SK-N-SH (cell line): ENCODE measurements at places on chromosomes 6 and 20. TPM values are rescaled to one million over a fixed set of nuclear protein-coding genes. Genes with fewer than 3 reads are reported as not detected.

GRCh38 chr6:13485303-13485702 lies 2.1 kb downstream of the GFOD1 start:
- no peak for DNase-seq

DNA sequence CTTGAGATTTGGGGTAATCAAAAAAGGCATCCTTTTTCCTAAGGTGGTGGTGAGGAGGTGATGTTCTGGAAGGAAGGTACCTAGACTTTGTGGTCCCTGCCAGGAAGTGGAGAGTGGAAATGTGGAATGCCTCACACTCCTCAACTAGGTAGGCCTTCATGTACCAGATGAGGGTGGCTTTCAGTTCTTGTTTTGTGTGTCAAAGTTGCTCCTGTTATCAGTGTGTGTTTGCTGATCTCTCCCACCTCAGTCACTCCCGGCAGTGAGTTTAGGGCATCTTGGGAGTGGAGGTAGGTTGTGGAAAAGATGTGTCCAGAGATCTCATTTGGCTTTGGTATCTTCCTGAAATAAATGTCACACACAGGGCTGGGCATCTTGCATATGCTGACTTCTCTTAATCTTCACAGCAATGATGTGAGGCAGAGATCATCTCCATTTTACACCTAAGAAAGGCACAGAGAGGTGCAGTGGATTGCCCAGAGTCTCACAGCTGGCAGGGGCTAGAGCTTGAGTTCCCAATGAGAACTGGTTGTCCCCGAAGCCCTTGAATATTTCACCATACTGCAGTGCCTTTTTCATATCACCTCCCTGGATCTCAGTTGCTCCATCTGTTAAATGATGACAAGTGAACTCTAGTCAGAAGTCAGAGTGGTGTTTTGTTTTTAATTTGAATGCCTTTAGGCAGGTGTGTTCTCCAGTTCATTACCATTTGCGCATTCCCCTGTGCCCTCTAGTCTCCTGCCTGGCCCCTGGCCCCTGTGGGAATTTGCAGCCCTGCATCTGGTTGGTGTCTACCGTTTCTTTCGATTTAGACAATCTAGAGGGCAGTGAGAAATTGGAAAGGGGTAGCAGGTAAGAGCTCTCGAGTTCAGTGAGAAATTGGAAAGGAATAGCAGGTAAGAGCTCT lies 2.9 kb downstream of the PKIG start:
- no peak for DNase-seq

- DNase-seq, result no peak
Measured at GRCh38 chr6:4496284-4496683, 279.9 kb upstream of the CDYL start.

DNA sequence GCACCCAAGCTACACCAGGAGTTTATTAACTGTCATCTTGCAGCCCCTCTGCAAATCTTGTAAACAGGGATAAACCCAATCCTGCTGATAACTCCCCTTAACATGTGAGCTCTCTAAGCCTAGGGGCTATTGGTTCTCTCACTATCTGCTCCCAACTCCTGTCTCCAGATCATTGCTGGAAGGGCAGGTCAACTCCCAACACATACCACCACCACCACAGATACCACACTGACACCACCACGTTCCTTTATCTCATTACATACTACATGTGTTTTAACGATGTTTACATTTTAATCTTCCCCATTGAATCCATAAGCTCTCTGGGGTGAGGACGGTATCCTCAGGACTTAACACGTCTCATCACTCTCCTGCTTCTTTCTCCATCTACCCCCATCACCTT lies 51.8 kb downstream of the SIM1 start:
- no peak for DNase-seq

DNA sequence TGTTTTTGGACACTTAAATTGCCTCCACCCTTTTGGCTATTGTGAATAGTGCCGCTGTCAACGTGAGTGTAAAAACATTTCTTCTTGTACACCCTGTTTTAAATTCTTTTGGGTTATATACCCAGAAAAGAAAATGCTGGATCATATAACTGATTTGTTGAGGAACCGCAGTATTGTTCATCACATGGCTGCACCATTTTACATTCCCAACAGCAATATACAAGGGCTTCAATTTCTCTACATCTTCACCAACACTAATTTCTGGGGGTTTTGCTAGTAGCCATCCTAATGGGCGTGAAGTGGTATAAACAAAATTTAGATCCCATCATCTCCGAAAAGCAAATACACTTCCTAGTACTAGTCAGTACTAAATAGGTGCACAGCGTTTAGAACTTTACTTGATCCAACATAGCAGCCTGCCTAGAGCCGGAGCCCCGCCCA lies 579 bp upstream of the BPHL start:
- no peak for DNase-seq

DNA sequence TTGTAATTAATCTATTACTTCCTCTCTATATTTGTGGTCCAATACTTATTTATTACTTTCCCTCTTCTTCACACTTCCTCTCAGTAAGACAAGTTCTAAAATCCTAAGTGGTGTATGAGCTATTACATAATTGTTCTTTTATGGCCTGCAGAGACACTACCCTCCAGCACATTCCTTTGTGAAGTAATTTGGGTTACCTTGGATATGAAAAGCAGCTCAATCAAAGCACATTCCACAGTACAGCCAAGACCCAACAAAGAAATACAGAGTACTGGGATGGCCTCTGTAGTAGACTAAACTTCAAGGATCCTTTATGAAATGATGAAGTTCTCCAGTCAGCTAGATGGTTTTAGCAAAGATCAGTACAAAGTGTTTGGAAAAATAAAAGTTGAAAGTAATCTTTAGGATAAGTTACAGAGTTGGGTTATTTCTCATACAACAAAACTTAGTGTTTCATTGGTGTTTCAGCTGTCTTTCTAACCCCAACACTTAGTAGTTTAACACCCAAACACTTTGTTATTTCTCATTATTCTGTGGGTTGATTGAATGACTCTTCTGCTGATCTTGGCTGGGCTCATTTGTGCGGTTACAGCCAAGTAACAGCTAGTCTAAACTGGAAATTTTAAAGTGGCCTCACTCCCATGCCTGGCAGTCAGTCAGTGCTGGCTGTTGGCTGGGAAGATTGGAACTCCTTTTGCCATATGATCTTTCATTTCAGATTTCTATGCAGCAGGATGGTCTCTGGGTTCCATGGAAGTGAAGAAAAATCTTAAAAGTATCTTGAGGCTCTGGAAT lies 161.5 kb upstream of the POU3F2 start:
- DNase-seq, result no peak

- no peak for DNase-seq
Measured at GRCh38 chr20:34249291-34249690, 8.1 kb downstream of the ASIP start.

- DNase-seq, result no peak
Measured at GRCh38 chr20:34754611-34755010, 50.5 kb downstream of the TP53INP2 start.

GRCh38 chr6:156778454-156779205 lies 1.5 kb downstream of the ARID1B start:
- peak; percentile 71 for DNase-seq

GRCh38 chr20:57927376-57927775 lies 217.6 kb upstream of the PMEPA1 start:
- no peak for DNase-seq

DNA sequence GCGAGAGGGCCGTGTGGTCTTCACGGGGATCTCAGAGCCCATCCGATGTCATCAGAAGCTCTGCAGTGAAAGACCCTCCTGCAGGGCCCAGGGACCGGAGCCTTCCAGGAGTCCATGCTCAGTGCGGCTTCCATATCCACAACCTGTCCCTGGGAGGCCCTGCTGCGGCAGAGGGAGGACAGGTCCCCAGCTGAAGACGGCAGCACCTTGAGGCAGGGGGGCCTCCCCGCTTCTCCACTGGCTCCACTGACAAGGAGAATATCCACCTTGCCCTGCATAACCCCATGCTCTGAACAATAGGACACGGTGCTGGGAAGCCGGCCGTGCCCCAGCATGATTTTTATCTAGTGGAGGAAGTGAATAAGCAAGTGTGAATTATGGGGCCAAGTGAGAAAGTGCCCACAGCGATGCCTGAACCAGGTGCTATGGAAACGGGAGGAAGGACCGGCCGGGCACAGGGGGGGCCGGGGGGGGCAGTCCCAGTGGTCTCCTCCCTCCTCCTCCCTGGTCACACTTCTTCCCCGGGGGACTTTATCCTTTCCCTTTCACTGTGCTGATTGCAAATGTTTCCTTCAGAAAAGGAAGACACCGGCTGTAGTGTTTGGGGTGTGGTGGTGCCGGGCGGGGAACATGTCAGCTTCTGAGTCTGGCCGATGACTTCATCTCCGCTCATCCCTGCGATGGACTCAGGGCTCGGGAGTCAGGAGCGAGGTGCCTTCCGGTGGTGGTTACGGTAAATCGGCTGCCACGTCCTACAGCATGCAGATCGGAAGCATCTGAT lies 225.1 kb downstream of the ERMARD start:
- DNase-seq, result no peak

DNA sequence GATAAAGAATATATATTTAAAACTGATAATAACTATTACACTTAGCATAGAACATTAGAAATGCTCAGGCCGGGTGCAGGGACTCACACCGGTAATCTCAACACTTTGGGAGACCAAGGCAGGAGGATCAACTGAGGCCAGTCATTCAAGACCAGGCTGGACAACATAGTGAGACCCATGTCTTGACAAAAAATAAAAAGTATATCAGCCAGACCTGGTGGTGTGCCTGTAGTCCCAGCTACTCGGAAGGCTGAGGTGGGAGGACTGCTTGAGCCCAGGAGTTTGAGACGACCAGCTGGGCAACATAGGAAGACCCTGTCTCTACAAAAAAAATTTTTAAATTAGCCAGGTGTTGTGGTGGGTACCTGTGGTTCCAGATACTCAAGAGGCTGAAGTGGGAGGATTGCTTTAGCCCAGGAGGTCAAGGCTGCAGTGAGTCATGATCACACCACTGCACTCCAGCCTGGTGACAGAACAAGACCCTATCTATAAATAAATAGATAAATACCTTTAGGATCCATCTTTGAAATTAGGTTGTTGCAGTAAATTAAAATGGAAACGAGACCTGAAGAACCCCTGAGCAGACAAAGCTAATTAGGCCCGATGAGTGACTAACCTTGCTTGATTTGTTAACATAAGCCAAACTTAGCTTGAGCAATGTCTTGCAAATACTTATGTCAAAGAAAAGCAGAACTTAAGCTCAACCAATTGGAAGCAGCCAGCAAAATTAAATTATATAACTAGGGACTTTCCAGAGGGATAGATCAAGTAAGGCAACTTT lies 75.8 kb upstream of the E2F3 start:
- no peak for DNase-seq

DNA sequence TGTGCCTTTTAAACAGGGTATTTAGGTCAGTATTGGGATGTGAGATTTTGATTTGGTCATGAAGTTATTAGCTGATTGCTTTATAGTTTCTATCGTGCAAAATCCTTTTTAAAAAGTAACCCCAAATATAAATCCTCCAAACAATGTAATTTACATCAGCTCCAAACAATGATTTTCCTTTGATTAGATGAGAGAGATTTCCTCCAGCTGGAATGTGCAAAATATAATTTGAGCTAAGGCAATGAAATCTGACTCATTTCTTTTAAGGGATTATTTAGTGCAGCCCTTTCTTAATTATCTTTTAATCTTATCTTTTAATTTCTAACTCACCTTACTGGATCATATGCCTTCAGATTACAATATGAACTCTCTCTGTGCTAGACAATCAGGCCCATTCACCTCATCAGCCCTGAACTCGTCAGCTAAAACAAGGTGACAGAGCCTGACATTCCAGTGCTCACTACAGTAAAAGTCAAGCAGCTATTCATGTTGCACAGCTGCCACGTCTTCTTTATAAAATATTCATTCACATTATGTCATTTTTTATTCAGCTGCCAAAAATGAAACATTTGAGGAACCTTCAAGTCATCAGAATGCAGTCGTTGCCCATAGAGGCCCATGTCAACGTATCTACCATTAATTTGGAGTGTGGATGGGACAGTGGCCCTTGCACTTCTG lies 440.1 kb downstream of the CBLN4 start:
- DNase-seq, result no peak

DNA sequence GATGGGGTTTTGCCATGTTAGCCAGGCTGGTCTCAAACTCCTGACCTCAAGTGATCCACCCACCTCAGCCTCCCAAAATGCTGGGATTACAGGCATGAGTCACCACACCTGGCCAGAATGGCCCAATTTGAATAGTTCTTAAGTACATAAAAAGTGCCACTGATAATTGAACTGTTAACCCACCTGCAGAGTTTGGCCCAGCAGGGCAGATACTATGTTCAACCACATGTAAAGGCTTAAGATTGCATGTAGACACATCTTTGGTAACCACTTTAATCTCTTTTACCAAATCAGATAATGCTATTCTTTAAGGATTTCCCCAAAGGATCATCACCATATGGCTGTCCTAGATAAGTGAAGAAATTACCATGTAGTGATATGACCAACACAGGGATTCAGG lies 21.3 kb upstream of the SGK1 start:
- DNase-seq, result no peak

DNA sequence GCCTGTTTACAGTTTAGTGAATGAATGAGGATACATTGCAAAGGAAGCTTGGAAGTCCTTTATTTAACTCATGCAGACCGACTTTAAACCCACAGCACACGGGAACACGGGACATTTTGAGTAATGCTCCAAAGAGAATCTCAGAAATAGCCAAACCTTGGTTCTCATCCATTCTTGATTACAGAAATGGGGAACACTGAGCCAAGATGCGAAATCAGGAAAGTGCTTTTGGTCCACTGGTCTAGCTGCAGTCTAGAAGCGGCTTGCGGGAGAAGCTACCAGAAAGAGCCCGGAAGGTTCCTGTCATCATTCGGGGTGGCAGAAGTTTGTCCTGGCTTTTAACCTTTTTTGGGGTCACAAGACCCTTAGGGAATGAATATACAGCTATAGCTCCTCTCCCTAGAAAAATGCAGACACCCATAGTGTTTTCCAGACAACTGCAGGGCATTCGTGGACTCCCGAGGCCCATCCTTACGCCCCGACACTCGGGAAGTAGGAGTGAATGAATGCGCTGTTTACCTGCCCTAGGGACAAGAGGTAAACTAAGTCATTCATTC lies 475 bp upstream of the TMEM181 start:
- no peak for DNase-seq

DNA sequence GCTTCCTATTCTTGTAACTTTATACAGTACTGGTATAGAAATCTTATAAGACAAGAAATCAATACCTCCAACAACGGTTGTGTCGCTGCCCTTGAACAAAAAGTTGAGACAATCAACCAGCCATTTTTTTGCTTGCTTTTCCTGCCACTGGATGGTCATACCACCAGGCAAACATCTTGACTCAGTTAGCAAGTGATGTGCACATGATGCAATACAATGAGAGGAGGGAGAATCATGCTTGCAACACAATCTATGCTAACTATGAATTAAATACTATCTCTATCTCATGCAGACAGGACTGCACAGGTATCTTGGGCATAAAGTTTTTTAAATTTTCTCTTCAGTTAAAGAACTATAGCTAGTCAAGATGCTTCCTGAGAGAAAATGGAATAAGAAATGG lies 877.7 kb upstream of the CITED2 start:
- no peak for DNase-seq

GRCh38 chr6:28282926-28283325 lies 1.6 kb downstream of the PGBD1 start:
- DNase-seq, result no peak

ULBP1 gene
- 0.02 TPM in 1 of 2 replicates, not detected in the other for polyA plus RNA-seq

SIRT5 gene
- 6.7 and 9.0 TPM in 2 replicates for polyA plus RNA-seq

MYCT1 gene
- 7.6 and 15.4 TPM in 2 replicates for polyA plus RNA-seq

GSTA2 gene
- not detected in 2 replicates for polyA plus RNA-seq

DSP gene
- polyA plus RNA-seq, result 0.02 TPM in 1 of 2 replicates, not detected in the other

C20orf96 gene
- polyA plus RNA-seq, result 16.6 and 19.4 TPM in 2 replicates

STMND1 gene
- polyA plus RNA-seq, result not detected in 2 replicates

ANKRD6 gene
- 2.0 and 2.6 TPM in 2 replicates for polyA plus RNA-seq

PTCRA gene
- not detected in 2 replicates for polyA plus RNA-seq

FAM83B gene
- polyA plus RNA-seq, result not detected in 2 replicates

HRH3 gene
- polyA plus RNA-seq, result 0.02 TPM in 2 replicates
